ENCODE measurements at places on chromosomes 7 and 10. TPM values are rescaled to one million over a fixed set of nuclear protein-coding genes. Genes with fewer than 3 reads are reported as not detected.

Gene AKR1C1
- total RNA-seq: 0.83 TPM

Gene INPP5A
- total RNA-seq: 9.9 TPM

Gene EBF3
- total RNA-seq: not detected

- H3K4me3 ChIP-seq: no peak overlapping the region
- H3K27me3 ChIP-seq: no peaks in the 10 kb centered on the region
- no peaks in the 10 kb centered on the region for H3K4me1 ChIP-seq
- H3K27ac ChIP-seq: no peak overlapping the region
- no peak for DNase-seq
- no peaks in the 10 kb centered on the region for H3K36me3 ChIP-seq
These were observed 196.8 kb downstream of the PPP1R3A start for GRCh38 chr7:113722006-113722405.

- peaks cover 32% of the 10 kb centered on the region for H3K4me1 ChIP-seq
- no peak overlapping the region for H3K27ac ChIP-seq
- peaks cover 11% of the 10 kb centered on the region for H3K27me3 ChIP-seq
- no peak overlapping the region for H3K4me3 ChIP-seq
These were observed 89.3 kb upstream of the PRKCQ start for GRCh38 chr10:6669269-6669859.

- peaks cover 47% of the 10 kb centered on the region for H3K4me1 ChIP-seq
- DNase-seq: no peak
- no peak overlapping the region for H3K4me3 ChIP-seq
These were observed 21.8 kb downstream of the STAM start for GRCh38 chr10:17665747-17666146.

Data from activated CD8-positive, alpha-beta T cell treated with anti-CD3 and anti-CD28 coated beads, Interleukin-2, amount 10 ng/mL, durations not matched to agents 7 days and 5 days (primary cell).